ENCODE measurements at places on chromosomes 12 and 14.

- DNase-seq = no peak
These were observed 39.1 kb downstream of the KLC1 start for GRCh38 chr14:103668117-103668516.

- DNase-seq = no peak
These were observed 154.5 kb upstream of the FOXN3 start for GRCh38 chr14:89571491-89571890.

DNA sequence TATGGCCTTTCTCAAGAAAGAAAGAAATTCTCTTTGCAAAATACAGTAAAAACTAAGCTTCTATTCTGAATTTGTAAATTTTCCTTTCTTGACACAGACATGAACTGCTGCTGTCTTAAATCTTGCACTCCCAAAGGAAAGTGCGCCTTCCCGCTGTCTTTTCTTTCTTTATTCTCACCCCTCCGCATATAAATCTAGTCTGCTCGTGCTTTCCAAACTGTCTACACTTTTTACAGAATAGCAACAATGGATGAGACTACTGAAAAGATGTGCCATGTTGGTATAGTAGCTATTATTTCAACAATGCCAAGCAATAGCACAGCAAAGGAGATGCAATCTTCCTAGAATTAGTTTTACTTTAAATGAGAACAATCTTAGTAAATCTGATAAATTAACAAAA lies 328.8 kb upstream of the PDE3A start:
- no peak for DNase-seq

DNA sequence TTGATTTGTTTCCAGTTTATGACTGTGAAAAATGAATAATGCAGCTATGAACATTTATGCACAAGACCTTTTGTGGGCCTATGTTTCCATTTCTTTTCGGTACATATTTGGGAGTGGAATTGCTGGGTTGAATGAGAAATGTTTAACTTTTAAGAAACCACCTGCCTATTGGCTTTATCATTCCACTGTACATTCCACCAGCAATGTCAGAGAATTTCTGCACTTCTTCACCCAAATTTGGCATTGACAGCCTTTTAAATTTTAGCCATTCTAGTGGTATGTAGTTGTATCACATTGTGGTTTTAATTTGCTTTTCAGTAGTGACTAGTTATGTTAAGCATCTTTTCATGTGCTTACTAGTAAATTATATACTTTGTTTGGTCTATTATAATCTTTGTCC lies 317.0 kb upstream of the TMTC1 start:
- DNase-seq = no peak

- no peak for DNase-seq
These were observed 222.1 kb downstream of the RPS29 start for GRCh38 chr14:49363821-49364751.

DNA sequence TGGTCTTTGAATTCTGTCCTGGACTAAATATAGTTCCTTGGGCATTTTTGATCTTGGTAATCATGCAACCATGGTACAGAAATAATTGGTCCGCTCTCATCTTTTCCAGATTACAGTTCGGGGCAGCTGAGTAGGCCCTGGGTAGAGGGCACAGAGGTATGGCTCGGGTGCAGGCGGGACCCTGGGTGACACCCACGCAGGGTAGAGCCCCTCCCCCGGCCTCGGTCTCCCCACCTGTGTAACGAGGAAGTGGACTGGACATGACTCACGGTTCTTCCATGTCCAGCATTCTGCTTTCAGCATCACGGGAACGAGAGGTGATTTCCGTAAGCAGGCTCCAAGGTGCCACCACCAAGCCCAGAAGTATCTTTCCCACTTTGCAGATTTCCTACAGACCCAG lies 91.0 kb upstream of the DIO3 start:
- no peak for DNase-seq

- no peak for DNase-seq
These were observed 34.1 kb downstream of the NDUFA12 start for GRCh38 chr12:94969424-94969823.

GRCh38 chr12:75955251-75955650 lies 76.3 kb downstream of the PHLDA1 start:
- no peak for DNase-seq

DNA sequence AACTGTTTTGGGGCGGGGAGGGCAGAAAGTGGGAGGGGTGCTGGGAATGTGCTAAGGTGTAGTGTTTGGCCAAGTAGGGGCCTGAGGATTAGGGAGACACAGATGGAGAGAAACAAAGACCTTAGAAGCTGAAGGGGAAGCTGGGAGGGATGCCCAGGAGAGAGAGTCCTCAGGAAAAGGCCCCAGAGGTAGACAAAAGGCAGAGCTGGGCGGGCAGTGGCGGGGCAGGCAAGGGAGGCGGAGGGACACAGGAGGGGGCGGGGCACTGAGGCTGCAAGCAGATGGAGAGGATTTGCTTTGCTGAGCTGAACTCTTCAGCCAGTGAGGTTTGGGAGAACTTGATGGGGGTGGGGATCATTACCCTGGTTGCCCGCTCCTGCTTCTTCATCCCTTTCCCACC lies 2.8 kb downstream of the PTMS start:
- DNase-seq = no peak

DNA sequence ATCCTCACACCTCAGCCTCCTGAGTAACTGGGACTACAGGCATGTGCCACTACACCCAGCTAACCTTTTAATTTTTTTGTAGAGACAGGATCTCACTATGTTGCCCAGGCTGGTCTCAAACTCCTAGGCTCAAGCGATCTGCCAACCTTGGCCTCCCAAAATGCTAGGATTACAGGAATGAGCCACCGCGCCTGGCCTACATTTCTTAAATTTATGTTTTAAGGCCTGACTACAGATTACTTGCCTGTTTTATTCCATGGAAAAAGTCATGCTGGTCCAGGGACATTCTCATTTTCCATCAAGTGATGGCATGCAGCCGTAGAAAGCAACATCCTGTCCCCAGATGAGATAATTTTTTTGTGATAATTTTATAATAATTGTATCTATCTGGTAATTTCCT lies 6.1 kb downstream of the CD9 start:
- DNase-seq = no peak

GRCh38 chr14:103126873-103127304 lies 3.6 kb downstream of the TNFAIP2 start:
- DNase-seq = no peak

DNA sequence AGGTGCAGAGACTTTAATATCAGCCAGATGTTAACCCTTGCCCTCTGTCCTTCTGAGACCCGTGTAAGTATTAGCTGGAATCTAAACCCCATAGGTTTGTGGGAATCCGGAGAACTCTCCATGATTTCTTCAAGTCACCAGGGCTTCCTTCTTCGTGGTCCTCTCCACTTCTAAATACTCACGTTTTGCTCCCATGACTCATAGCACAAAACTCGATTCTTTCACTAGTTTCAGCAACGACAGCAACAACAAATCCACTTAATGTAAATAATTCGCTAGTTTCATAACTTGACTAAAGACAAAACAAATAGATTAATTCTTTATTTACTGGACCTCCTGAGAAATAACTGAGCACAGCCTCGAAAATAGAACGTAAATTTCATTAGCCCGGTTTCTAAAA lies 4.4 kb upstream of the CLEC2A start:
- DNase-seq = no peak

DNA sequence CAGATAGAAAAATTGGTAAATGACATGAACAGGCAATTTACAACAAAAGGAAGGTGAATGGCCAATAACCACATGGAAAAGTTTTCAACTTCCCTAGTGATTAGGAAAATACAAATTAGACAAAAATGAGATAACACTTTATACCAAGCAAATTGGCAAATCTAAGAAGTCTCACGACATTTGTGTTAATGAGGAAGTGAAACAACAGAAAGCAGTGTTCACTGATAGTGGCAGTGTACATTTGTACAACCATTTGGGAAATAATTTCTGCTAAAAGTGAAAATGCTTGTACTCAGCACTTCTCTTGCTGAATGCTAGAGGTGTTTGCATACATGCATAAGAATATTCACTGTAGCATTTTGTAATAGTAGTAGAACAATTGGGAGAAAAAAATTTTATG lies 126.6 kb downstream of the LLPH start:
- DNase-seq = no peak

GRCh38 chr14:95956601-95957460 lies 80.2 kb downstream of the TUNAR start:
- DNase-seq = no peak

DNA sequence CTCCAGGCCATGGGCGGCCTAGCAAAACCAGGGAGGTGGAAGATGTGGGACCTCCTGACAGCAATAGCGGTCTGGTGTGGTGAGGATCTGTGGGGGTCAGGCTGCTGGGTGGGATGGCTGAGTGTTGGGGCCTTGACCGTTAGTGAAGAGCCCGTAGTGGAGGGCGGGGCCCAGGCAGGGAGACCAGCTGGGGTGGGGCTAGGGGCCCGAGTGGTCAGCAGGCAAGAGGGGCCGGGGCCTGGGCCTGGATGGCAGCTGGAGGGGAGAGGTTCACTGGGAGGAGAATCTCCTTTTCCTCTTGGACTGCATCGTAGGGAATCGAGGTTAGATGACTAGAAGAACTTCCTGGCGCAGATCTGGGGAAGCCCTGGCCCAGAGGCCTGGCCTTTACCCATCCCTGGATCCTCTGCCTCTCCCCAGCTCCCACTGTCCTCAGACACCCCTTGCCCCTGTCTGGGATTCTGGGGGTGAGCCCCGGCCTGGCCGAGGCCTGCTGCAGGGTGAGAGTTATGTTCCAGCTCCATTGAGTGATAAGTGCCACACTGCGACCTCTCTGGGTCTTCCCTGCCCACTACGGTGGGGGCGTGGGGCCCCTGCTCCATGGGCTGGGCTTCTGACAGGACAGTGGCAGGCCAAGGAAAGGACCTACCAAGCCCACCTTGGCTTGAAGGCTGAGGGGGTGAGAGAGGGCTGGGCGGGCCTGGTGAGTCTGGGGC lies 47.1 kb downstream of the KRT80 start:
- no peak for DNase-seq

Data from NCI-H1436 (cell line).